ENCODE measurements at places on chromosomes 5 and 9.

DNA sequence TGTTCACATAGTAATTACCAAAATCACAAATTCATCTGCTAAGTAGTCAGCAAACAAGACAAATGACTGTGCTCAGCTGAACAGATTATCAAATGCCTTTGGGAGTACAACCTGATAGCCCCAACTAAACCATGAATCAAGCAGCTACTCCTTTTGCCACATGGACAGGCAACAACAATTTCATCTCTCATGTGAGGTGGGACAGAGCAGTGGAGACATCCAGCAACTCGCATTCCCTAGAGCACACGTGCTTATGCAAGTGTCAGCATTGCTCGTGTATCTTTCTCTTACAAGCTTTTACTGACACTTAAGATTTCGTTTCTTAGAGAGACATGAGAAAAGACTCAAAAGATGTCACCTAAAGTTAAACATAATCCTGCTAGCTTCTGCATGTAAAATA is 42.7 kb upstream of the PPP2R2B start:
- no peak for DNase-seq

DNA sequence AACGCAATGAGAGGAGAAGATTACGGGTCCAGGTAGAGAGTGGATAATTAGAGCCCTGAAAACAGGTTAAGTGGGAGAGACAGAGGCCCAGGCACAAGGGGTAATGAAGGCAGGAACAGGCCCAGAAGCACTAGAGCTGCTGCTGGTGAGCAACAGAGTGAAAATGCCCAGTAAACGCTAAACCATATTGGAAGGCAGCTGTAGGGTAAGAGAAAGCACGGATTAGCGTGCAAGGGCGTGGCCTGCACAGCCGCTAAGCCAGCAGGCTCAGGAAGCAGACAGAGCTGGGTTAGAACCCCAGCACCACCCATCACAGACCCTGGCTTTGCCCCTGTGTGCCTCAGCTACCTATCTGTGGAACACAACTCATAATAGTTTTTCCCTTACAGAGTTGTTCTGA is 93.2 kb downstream of the PAX5 start:
- no peak for DNase-seq

DNA sequence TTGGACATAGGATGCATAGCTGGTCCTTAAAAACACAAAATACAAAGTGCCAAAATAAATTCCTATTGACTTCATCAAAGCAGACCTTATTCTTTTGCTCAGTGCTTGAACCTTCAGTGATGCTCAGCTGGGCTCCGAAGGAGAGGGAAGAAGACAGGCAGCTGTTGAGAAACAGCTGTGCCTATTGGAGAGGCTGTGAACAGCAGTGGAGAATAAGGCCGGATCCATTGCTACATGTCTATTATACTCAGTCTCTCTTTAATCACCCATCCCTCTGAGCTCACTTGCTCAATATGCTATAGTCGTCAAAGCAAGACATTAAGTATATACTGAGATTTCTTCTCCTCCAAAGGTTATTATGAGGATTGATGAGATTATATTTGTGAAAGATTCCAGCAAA is 174.4 kb downstream of the CHSY3 start:
- no peak for DNase-seq

DNA sequence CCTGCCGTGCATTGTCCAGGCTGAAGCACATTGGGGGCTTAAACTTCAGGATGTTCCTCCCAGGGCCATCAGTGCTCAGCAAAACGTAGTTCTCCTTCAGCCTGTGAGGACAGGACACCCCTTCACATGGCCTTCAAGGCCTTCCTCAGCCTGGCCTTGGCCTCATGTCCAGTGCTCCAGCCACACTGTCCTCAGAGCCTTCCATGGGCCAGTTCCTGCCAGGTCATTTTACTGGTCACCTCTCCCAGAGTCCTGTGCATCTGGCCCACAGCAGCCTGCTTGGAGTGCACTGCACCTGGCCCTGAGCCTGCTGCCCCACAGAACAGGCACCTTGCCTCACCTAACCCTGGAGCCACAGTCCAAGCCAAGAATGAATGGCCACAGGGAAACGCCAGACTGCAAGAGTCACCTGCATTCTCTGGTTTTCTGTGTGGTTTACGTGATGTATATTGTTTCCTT is 8.7 kb downstream of the HNRNPAB start:
- no peak for DNase-seq

GRCh38 chr5:77563475-77563874 is 71.4 kb upstream of the WDR41 start:
- DNase-seq = no peak

DNA sequence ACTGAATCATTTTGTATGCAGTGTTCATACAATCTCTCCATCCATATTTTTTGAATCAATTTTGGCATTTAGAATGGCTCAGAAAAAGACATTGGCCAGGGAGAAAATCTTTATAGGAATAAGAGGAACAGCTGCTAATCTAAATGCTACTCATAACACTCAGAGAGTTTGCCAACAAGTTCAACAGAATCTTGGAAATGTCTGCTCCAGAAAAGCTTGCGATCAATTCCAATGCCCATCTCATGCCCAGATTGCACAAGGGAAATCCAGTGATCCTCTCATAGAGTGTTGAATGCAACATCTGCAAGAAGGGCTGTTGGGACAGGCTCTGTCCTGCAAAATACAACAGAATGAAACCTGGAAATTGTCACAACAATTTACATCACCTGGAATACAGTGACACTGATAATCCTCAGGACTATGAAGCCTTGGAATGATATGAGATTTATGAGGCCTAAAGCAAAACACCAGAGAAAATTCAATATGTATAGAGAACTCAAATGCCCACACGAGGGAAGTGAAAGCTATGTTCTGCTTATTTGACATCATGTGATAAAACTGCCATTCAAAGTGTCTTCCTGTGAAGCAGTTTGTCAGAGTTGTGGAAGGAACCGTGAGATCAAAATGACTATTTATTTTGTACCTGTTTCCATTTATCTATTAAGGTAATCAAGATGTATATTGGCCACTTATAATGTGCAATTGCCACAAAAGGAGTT is 190.1 kb downstream of the PARP8 start:
- DNase-seq = no peak

DNA sequence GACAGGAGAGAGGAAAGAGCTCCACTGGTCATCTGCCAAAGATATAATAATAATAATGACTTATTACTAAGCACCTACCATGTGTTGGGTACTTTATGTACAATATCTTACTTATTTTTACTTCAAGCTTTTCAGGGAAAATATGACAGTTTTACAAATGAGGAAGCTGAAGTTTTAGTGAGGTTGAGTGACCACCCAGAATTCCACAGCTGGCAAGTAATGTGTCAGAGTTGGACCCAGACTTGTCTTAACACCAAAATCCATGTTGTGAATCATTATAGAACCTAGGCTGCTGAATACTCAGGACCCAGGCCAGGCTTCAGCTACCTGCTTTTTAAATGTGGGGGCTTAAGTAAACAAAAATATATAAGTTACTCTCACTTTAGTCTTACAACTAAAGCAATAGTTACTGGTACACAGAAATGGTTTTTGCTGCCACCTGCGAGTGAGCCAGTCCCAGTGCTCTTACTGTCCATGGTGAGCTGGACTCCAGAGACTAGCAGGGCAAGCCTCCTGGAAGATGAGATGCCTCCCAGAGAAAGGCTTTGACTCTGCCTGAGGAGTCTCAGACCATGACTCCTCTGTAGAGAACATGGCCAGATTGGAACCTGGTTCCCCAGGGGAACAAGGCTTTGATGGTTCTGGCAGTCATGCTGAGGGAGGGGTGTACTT is 29.9 kb downstream of the RUSC2 start:
- DNase-seq = no peak

All from stimulated activated CD4-positive, alpha-beta T cell treated with anti-CD3 and anti-CD28 coated beads, Interleukin-4, amount 100 ng/mL, for 24 hours (primary cell).